Hypothalamus (tissue), 51 donors: ENCODE measurements at places on chromosomes 5 and 9.

DNA sequence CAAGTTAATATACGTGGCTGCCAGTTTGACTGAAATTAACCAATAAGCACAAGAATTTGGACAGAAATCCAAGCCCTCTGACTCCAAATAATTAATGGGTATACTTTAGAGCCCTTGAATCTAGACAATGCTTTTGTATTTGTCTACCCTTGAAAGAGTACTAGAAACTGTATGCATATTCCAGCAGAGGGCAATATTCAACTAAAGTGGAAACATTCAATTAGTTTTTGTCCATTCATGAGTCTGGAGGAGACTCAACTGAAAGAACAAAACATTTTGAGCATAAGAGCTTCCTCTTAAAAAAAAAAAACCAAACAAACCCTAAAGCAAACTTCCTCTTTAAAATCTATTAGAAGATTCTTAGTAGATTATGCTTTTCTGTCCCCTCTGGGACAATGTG, 157.8 kb downstream of the ARHGEF28 start:
- no peak for DNase-seq

- DNase-seq = no peak
Measured at GRCh38 chr5:17312358-17312757, 94.9 kb downstream of the BASP1 start.

DNA sequence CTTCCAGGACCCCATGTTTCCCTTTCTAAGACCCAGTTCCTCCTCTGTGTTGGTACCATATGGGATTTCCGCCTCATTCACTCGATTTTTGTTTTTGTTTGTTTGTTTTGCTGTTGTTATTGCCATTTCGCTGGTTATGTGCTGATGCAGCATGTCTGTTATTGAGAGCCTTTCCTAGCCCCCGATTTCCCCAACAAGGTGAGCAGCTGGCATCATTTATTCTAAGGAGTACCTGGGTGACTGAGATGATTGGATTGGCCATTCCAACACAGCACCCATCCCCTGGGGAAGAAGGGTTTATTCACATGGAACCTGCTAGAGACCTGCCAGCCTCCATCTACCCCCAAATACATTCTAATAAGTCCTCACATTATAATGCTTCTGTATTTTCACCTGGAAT, 2.7 kb downstream of the GLRA1 start:
- no peak for DNase-seq

DNA sequence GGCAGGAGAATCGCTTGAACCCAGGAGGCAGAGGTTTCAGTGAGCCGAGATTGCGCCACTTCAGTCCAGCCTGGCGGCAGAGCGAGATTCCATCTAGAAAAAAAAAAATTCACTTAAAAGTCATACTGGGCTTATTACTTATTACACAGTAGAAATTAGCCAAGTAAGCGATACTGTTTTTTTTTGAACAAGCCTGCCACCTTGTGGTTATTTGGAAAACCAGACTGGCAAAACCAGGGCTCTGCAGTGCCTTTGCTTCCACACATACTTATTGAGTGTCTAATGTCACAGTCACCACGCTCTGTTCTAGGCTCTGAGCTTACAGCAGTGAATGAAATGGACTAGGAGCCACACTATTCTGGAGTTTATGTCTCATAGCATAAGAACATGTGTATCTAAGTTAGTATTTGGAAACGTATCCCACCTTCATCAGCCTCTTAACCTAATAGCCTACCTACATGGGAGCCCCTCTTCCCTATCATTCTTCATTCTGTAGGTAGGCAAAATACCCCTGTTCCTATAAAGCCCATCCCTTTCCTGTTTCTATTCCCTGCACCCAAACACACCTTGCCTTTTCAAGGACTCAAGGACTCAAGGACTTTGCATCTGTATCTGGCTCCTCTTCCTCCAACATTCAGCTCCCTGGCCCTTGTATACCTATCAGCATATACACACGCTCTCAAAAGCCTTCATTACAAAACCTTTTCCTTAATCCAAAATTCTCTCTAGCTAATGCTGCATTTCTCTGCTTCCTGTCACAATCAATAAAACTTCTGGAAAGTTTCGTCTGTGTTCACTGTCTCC, 13.9 kb upstream of the BASP1 start:
- DNase-seq = no peak
